Stimulated activated CD4-positive, alpha-beta T cell treated with anti-CD3 and anti-CD28 coated beads, Interleukin-1b, Interleukin-23, amount 100 ng/mL, for 24 hours (primary cell): ENCODE measurements at places on chromosomes 16 and 17.

- DNase-seq: no peak
Measured at GRCh38 chr16:59411961-59412841, 678.1 kb upstream of the GOT2 start.

- DNase-seq: no peak
Measured at GRCh38 chr17:79919862-79920720, 80.9 kb upstream of the CBX4 start.

DNA sequence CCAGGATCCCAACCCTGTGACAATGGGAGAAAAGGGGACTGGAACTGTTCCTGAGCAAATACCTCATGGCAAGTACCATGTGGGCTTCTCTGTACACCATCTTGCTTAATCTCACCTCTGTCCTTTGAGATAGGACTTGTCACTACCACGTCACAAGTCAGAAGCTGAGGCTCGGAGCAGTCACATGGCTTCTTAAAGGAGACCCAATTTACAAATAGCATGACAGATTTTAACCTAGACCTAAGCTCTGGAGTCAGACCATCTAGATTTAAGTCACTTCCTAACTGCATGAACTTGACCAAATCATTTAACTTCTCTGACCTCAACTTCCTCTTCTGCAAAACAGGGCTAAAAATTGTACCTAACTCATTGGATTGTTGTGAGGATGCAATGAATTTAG lies 36.0 kb upstream of the CCL1 start:
- DNase-seq: no peak

DNA sequence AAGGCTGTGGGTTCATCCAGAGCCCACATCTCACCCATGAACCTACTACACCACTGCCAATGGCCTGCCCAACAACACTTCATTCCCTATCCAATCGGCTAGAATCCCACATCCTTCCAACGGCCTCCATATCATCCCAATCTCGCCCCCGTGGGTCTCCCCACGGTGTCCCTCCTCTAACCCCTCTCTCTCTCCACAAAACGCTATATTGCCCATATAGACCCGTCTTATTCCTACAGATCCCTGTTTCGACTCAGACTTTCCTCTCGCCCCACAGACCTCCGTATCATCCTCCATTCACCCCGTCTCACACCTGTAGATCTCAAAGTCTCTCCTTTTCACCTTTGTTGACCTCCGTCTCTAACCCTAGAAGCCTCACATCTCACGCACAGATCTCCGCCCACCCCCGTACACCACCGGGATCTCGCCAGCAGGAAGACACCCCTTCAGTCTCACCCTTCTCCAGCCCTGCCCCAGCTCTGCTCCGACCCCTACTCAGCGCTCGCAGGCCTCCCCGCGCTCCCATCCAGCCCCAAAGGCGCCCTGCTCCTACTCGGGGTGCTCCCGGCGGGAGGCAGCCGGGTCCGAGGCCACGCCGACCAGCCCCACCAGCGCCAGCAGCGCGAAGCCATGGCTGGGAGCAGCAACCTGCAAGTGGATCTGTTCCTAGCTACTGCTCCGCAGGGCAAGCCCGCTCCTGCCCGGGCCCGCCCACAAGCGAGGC lies at the start of gene FDXR:
FDXR (minus strand) TSS at position 682 of the 724 bp plus-strand sequence; CDS start at position 632, 50 bp downstream.
- DNase-seq: no peak

DNA sequence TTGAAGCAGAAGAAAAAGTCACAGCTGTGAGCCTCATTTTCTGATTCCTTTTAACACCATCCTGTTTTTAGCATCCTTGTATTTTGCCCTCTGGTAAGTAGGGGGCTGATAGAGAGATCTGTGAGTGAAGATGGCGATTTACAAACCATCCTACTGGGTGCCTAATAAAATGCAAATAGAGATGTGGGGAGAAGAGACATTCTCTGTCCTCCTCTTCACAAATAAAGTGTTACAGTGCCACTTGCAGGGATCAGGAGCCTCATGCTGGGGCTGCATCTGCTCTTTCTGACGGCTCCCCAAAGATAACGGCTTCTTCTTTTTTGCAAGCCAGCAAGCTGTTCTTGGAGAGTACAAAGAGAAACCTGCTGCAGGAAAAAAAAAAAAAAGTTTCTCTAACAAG lies 418.6 kb downstream of the TOX3 start:
- DNase-seq: no peak

DNA sequence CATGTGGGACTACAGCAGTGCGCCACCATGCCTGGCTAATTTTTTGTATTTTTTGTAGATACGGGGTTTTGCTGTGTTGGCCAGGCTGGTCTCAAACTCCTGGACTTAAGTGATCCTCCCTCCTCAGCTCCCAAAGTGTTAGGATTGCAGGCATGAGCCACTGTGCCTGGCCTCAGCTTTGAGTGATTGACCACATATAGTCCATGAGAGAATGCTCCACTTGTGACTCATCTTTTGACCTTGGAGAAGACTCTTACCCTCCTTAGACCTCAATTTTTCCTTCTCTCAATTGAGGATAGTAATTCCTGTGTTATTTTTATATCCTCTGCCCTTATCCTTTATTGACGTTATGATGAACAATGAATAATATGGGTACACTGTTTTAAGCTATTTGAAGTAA lies 30.9 kb upstream of the DUSP14 start:
- no peak for DNase-seq

DNA sequence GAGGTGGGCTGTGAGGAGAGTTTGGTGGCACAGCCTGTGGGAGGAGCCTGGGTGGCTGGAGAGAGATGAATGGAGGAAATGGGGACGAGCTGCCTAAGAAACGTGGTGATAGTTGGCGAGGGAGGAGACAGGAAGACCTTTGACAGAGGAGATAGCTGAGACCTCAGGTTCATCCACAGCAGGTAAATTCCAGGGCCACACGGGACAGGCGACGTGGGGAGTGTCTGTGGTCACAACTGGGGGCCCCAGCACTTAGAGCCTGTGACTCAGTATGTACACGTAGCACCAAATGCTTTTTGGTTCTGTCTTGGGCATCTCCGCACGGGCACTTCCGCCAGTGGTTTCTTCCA lies 7.7 kb downstream of the MINK1 start:
- DNase-seq: no peak
